ENCODE measurements at places on chromosomes 16 and 17.

- DNase-seq, result no peak
Measured at GRCh38 chr17:15952048-15952532, 7.2 kb downstream of the ADORA2B start.

- DNase-seq, result peak; percentile 56
Measured at GRCh38 chr17:17818088-17818526, 18.7 kb downstream of the SREBF1 start.

GRCh38 chr17:75209061-75209460 lies 3.6 kb downstream of the NUP85 start:
- no peak for DNase-seq

DNA sequence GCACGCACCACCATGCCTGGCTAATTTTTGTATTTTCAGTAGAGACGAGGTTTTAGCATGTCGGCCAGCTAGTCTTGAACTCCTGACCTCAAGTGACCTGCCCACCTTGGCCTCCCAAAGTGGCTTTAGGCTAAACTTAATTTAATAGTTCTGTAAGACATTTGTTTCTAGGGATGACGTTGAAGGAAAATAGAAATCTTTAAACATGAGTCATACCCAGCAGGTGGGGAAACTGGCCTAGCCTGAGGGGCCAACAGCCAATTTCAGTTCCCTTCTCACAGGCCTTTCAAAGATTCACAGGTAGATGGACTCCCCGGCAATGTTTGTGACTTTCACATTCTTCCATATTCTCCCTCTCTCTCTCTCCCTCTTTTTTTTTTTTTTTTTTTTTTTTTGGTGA lies 18.1 kb upstream of the ITPRIPL2 start:
- no peak for DNase-seq

GRCh38 chr17:47197821-47198220 lies 8.7 kb upstream of the CDC27 start:
- no peak for DNase-seq

DNA sequence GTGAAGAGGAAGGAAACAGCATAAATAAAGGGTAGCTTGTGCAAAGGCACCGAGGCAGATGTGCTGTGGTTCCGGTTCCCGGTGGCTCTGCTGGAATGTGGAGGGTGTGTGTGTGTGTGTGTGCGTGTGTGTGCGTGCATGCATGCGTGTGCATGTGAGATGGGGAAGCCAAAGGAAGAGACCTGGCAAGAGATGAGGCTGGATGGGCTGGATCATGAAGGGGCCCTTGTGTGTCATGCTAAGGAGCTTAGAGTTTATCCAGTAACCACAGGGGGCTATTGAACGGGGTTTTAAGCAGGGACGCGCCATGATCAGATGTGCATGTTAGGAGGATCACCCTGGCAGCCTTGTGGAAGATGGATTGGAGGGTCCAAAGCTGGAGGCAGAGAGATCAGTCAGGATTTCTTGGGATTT lies 8.3 kb downstream of the WSCD1 start:
- DNase-seq, result no peak

- no peak for DNase-seq
Measured at GRCh38 chr17:7437369-7437863, 1.9 kb upstream of the FGF11 start.

- no peak for DNase-seq
Measured at GRCh38 chr17:78883089-78883532, 19.9 kb downstream of the CEP295NL start.

DNA sequence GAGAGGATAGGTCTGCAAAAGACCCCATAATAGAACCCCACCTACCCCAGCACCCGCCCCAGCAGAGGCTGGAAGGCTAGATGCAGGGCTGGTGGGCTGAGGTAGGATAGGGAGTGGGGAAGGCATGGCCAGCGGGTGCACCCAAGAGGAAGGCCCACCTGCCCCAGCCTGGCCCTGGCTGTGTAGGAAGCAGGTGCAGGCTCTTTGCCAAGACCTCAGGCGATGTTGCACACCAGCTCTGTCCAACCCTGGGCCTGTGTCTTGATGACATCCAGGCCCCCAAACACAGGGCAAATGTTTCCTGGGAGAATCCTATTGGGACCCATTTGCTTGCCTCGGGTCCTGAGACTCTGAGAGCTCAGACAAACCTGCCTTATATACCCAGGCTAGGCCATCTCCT lies 12.2 kb downstream of the UNC119 start:
- no peak for DNase-seq

GRCh38 chr17:82531431-82531881 lies 11.9 kb downstream of the FOXK2 start:
- DNase-seq, result no peak

GRCh38 chr16:67451704-67452435 lies 20.9 kb downstream of the HSD11B2 start:
- DNase-seq, result no peak

DNA sequence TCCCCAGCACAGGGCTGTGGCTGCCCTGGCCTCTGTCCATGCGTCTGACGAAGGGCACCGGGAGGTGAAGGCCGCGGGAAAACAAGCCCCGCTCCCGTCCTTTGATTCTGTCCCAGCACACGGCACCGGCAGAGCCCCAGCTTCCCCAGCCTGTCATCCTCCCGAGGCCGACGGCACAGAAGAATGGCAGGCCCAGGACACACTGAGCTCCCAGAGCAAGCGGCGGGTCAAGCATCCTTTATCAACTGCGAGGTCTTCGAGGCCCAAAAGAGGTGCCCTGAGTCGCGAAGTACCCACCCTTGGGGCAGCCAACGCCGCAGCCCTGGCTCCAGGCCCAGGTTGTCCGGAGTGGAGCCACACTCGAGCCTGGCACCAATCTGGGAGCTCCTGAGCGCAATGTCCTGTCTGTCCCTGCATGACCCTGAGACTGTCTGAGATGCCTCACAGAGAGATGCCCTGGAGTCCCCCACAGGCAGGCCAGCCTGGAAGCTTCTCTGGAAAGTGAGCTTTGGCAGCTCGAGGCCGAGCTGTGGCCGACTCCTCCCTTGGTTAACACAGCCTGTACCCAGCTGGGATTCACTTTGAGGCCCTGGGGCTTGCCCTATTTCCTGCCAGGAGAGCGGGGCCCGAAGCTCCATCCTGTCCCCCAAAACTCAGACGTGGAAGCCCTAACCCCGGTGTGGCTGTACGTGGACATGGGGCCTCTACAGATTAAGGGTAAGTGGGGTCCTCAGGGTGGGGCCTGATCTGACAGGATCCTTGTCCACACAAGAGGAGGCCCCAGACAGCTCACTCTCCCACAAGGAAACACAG lies 23.3 kb downstream of the SLC7A5 start:
- DNase-seq, result no peak

DNA sequence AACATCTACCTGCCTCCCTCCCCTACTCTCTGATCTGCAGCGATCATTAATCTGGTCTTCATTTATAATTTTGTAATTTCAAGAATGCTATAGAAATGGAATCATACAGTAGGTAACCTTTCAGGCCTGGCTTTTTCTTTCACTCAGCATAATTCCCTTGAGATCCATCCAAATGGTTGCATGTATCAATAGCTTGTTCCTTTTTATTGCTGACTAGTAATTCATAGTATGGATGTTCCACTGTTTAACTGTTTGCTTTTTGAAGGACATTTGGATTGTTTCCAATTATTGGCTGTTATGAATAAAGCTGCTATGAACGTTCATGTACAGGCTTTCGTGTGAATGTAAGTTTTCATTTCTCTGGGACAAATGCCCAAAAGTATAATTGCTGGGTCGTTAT lies 125.2 kb downstream of the USP31 start:
- no peak for DNase-seq

DNA sequence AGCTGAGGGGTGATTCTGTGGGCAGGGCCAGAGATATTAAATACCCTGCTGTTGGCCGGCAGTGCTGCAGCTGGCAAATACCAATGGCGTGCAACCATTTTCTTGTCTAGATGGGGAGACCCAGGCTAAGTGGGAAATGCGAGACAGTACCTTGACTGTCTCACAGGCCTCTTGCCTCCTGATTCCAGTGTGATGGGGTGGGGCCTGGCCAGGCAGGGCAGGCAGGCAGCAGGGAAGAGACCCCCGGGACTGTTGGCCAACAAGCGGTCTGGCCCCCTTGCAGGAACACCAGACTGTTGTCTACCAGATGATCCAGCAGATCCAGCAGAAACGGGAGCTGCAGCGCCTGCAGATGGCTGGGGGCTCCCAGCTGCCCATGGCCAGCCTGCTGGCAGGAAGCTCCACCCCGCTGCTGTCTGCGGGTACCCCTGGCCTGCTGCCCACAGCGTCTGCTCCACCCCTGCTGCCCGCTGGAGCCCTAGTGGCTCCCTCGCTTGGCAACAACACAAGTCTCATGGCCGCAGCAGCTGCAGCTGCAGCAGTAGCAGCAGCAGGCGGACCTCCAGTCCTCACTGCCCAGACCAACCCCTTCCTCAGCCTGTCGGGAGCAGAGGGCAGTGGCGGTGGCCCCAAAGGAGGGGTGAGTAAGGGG lies 5.7 kb upstream of the CISD3 start:
- no peak for DNase-seq

- no peak for DNase-seq
Measured at GRCh38 chr17:40442392-40443195, 656 bp upstream of the IGFBP4 start.

DNA sequence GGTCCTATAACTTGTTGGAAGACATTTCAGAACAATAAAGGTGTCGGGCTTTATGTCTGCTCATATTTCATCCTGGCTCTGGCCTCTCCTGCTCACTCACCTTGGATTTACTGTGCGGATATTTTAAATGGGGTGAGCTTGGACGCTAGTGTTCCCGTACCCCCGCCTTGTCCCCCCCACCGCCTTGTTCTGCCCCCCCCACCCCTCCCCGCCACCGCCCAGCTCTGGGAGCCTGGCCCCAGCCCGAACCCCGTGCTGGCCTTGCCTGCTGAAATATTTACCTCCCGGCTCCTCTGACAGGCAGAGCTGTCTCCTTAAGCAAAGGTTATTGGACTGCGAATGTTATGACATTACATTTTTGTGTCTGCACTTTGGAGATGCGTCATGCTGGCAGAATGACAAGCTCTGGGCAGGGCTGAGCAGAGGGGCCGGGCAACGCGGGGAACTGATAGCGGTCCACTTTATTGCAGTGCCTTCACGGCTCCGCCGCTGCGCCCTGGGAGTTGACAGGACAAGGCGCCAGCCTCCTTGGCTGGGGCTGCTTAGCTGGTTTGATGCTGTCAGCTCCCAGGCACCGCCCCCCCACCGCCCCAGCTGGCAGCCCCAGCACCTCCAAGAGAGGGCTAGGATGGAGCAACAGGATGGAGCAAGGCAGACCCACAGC lies 222.5 kb upstream of the GSE1 start:
- no peak for DNase-seq

- no peak for DNase-seq
Measured at GRCh38 chr17:7340179-7340578, 3.9 kb downstream of the ACAP1 start.

GRCh38 chr16:81729451-81729850 lies 49.6 kb upstream of the PLCG2 start:
- peak; percentile 66 for DNase-seq

Measured in OCI-LY7 (cell line).